ENCODE measurements at places on chromosomes 7 and 10. TPM values are rescaled to one million over a fixed set of nuclear protein-coding genes. Genes with fewer than 3 reads are reported as not detected.

GRCh38 chr10:1195828-1196227, 139.6 kb downstream of the WDR37 start:
- DNase-seq = no peak

GRCh38 chr10:44284198-44285084, 100.5 kb downstream of the CXCL12 start:
- no peak for DNase-seq

DNA sequence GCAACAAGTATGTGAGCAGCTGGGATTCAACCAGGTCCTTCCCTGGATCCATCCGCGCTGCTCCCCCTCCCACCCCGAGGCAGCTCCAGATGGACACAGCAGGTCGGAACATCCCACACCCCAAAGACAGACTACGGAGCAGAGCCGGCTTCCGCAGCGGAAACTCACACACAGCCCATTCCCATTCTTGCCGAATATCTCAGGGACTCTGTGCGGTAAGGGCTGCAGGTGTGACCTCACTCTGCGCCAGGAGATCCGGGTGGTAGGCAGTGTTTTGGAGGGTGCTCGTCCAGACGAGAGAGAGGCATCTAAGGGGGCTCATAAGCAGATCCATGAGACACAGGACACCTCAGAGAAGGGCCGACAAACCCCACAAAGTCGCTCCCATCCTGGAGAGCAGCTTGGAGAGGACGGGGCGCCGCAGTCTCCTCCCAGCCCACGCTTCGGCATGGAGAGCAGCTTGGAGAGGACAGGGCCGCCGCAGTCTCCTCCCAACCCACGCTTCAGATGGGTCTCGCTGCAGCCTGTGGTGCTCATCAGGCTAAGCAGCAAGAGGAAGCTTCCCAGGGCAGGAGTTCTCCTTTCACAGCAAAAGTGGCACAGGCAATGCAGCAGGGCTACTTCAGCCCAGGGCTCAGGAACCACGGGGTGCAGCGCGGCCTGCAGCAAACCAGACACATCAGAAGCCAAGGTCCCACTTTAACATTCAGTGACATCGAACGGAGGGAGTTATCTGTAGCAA, 179.9 kb downstream of the DIP2C start:
- DNase-seq = peak; percentile 62

DNA sequence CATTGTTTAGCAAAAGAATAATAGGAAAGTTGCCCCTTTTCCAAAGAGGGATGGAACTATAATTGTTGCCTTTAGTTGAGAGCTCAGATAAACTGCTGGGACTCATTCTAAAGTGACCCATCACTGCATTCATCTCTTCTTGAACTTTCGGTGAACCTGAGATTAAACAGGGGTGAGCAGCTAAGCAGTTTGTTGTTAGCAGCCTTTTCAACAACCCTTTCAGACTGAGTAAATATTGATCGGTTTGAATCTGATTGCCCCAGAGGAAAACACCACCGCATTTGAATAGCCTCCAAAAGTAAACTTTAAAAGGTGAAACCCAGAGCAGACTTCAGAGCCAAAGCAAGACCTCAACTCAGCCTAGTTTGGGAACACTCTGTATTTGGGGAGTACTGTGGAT, 4.7 kb downstream of the HOXA1 start:
- no peak for DNase-seq

DNA sequence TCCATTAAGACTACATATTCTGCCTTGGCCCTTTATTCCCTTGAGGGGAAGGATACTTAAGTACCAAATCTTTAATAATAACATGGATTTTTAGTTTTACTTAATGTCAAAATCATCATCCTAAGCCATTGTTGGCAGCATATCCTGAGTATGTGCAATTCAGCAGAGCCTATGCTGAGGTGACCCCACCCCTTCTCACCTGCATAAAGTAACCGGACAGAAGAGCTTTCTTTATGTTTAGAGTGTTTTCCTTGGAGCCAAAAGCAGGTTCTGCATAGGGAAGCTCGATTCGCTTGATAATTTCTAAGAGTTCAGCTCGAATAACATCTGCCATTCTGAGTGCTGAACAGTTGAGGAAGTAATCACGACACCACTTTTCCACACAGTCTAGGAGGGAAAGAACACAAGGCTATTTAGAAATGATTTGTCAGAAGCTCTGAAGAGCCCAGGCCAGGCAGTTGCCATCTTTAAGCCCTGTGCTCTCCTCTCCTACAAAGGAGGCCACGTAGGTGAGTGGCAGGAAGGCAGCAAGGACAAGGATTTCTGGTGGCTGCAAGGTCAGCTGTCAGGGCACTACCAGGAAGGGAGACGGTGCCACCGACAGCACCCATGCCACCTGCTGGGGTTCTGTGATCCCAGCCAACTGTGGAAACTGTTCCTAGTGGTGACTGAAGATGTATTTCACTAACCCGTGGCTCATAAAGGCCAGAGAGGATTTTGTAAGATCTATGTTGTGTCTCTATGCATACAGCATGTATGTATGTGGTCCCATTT, 15.6 kb downstream of the BCCIP start:
- no peak for DNase-seq

The PNLIPRP2 gene
- total RNA-seq = not detected

Measured in aorta (tissue), 5 donors.